ENCODE measurements at places on chromosomes 1 and 21. TPM values are rescaled to one million over a fixed set of nuclear protein-coding genes. Genes with fewer than 3 reads are reported as not detected.
A peak's percentile ranks its signal among the peaks of the same experiment; 100 is the strongest.

Gene PTGER3
- total RNA-seq, result 2.7 TPM

Gene CLCA4
- not detected for total RNA-seq

Gene ANKRD35
- 1.6 TPM for total RNA-seq

GRCh38 chr1:155175927-155176371 lies 2.3 kb downstream of the TRIM46 start:
- peak; percentile 77 for DNase-seq

- DNase-seq, result peak; percentile 10
Measured at GRCh38 chr1:53622531-53622930, 116.4 kb downstream of the GLIS1 start.
